ENCODE measurements at places on chromosomes 12 and 14.
A peak's percentile ranks its signal among the peaks of the same experiment; 100 is the strongest.

DNA sequence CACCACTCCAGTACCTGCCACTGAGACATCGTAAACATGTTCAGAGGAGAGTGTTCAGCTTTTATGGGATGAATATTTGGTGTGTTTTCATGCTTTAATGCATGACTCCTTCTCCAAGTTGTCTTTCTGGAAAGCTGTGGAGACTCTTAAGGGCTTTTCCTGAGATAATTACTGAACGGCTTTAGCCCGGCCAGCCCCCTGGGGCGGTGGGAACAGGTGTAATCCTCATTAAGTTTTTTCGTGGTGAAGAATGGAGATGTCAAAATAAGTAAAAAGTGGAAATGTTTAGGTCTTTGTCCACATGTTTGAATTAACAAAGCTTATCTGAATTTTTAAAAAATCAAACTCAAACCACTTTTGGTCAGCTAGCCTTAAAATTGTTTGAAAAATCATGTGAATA is 1.5 kb downstream of the SYNE2 start:
- peak; percentile 95 for DNase-seq

DNA sequence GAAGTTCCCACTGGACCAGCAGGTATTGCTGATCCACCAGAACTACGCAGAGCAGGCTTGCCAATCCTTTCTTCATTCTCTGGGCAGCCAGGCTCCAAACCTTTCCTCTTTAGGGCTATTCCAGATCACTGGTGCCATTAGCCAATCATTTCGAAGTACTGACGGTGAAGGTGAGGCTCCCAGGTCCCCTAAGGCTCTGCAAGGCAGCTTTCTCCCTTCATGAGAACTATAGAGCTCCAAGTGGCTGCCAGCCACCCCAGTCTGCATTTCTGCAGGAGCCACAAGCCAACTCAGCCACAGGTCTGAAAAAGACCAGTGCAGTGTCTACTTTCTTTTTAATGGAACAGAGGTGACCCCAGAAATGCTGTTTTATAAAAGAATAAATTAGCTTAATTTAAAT is 48.7 kb downstream of the RAB35 start:
- peak; percentile 50 for DNase-seq

DNA sequence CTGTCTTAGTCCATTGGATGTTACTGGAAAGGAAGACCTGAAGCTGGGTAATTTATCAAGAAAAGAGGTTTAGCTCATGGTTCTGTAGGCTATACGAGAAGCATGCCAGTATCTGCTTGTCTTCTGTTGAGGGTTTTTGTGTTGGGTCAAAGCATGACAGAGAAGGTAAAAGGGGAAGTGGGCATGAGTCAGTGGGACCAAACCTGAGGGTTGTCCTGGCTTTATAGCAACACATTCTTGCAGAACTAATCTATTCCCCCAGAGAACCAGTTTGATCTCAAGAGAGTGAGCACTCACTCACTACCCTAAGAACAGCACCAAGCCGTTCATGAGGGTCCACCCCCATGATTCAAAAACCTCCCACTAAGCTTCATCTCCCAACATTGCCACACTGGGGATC is 19.0 kb upstream of the KRAS start:
- DNase-seq, result no peak

- no peak for DNase-seq
Measured at GRCh38 chr12:88299567-88300101, 157.5 kb downstream of the TMTC3 start.

DNA sequence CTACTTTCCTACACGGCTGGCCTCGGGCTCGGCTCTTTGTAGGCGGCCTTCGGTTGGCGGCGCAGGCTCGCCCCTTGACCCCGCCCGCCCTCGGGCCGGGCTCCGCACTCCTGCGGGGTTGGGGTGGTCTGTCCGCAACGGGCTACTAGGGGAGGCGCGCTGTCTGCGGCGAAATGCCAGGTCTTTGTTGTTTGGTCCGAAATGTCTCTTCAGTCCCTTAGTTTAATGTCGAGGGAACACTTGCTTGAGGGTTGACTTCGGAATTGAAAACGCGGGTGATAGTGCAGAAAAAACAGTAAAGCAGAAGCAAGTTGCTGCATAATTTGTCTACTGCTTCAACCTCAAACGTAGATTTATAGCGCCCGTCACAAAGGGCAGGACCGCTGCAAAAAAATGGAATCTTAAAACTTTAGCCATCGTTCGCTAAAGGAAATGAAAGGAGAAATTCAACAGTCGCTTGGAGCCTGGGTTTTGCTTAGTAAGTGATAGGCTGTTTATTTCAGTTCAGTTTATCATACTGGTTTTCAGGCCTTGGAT is 390 bp downstream of the JKAMP start:
- DNase-seq, result peak; percentile 53

DNA sequence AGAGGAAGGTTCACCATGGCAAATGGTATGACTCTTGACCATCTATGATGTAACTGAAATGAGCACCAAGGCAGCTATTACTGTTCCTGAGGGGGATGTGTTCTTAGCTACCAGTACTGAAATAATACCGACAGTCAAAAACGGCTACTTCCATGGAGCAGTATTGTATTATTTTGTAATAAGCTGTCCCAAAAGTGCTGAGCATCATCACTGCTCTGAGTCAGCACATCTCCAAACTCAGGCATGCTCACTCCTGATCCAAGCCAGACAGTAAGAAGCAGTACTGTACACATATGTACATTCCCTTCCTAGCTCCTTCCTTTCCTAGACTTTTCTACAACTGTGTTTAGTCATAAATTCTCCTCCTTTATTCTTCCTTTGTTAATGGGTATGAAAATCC is 8.6 kb downstream of the VTI1B start:
- no peak for DNase-seq

DNA sequence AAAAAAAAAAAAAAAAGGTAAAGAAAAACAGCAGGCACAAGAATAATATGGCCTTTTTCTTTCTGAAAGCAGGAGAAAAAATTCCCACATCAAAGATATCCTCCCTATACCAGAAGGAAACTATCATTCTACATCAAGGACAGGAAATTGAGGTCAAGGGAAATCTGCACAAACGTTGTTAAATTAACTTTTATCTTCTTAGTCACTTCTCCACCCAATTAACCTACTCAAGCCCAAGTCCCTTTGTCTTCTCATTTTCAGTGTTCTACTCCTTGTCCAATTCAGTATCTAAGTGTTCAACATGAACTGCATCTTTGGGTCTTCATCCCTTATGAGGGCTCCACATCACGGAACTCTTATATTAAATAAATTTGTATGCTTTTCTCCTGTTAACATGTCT is 15.7 kb downstream of the NDUFA12 start:
- DNase-seq, result no peak

DNA sequence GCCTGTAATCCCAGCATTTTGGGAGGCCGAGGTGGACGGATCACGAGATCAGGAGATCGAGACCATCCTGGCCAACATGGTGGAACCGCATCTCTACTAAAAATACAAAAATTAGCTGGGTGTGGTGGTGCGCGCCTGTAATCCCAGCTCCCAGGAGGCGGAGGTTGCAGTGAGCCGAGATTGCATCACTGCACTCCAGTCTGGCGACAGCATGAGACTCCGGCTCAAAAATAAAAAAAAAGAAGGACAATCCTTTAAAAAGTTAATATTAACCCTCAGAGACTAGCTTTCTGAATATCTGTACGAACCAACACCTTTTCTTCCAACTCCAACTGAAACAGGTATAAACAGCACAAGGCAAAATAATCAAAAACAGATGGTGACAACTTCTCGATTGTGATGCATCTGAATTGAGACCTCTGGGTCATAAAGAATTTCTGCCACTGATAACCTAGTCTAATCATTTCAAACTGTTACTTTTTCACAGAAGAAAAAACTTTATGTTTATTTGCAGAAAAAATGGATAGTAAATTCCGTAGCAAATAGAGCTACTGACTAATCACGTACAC is 27.8 kb downstream of the CLIP1 start:
- no peak for DNase-seq

GRCh38 chr12:40996091-40996490 is 192.0 kb upstream of the PDZRN4 start:
- no peak for DNase-seq

- no peak for DNase-seq
Measured at GRCh38 chr14:77641534-77642341, 25.3 kb upstream of the SPTLC2 start.

Data from NCI-H1417 (cell line).